Dermis blood vessel endothelial cell (primary cell): ENCODE measurements at places on chromosomes 1 and 21. TPM values are rescaled to one million over a fixed set of nuclear protein-coding genes. Genes with fewer than 3 reads are reported as not detected.

Gene CRP
- not detected in 2 replicates for total RNA-seq

Gene SPRR1B
- total RNA-seq: not detected in 2 replicates

GRCh38 chr1:11707621-11708276 lies 16.2 kb downstream of the DRAXIN start:
- DNase-seq: no peak

DNA sequence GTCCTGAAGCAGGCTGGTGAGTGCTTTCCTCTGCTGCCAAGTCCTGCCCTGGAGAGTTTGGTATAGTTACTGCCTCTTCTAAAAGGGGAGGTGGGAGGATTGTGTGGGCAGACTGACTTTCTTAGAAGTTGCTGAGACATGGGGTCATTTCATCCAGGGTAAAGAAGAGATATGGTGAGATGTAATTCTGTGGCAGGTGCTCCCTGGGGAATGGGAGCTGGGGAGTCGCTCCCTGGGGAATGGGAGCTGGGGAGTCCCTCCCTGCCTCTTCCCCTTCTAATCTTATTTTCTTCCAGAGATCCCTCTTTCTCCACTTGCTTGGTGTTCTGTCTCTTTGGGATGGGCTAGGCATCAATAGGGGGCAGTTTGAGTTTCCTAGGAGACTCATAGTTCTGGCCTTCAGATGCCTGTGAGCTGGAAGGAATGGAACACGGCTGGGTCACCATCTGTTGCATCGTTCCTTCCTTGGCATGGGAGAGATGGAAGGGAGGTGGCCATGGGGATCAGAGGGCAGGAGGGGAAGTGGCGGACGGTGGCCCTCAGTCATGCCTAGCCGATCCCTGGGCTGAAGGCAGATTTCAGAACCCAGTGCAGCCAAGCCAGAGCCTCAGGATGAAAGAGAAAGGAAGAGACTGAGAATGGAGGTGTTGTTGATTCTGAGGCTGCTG lies 59.0 kb downstream of the NFASC start:
- no peak for DNase-seq

GRCh38 chr21:41166884-41167283 lies 1.1 kb upstream of the BACE2 start:
- DNase-seq: peak; percentile 28

DNA sequence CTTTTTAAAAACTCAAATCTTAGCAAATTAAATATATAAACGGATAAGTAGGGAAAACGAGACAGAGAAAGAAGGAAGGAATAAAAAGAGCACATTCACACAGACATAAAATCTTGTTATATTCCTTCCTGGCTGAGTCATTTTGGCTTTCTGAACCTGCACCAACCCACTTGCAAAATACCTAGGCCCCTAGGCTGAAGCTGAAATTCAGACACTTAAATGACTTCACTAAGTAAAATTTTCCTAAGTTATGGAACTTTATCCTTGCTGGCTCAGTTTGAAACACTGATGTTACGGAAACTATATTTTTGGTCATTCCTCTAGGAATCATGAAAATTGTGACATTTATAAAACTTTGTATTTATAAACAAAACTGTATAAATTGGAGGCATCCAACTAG lies 462.8 kb upstream of the NFIA start:
- DNase-seq: no peak

Gene ECM1
- 0.19 and 0.34 TPM in 2 replicates for total RNA-seq

DNA sequence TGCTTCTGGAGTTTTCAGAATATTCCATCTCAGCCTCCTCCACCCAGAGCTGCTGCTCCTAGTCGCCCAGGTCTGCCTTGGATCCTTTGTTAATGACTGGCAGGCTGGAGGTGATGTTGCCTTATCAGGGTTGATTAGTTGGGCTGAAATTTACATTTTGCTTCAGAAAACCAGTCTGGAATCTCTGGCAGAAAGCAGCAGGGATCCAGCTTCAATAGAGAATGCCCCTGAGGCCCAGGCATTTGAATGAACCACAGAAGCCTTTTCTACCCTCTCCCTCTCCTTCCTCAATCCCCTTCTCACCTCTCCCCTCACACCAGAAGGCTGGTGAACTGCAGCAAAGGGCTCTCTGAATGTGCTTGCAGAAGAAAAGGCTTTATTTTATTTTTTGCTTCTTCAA lies 83.2 kb downstream of the PLXNA2 start:
- no peak for DNase-seq

GRCh38 chr1:175072099-175072951 lies 4.7 kb downstream of the TNN start:
- DNase-seq: peak; percentile 61

Gene AMY1B
- not detected in 2 replicates for total RNA-seq

DNA sequence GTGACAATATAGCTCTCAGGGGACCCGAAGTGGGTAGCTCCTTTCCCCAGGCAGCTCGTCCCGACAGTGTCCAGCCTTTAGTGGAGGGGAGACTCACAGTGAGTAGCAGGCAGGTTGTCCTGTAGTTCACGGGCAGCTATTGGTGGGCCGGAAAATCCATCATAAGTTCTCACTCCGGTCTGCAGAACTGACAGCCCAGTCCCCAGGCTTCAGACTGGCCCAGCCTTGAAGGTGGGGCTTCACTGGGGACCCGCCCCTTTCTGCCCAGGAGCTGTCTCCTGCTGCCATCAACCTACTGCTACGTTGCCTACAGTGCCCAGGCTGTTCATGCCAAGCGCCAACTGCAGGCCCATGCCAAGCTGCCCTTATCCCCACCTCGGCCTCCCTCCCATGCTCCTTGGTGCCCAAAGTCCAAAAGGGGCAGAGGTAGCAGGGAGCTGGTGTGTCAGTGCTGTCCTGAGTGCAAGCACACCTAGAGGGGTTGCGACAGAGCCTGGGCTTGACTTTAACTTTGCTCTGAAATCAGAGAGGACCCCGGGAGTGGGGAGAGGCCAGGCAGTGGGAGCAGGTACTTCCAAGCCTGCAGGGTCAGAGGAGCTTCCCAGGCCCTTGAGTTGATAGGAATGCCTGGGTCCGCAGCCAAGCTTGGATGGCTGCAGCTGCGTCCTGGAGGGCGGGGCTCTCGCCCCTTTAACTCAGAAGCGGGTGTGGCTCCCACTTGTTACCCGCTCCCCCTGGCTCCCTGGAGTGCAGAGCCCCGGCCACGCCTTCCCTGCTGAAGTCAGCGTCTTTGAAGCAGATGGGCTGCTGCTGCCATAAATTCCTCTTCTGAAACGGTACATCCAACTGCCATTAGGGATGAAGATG lies 1144.3 kb upstream of the NCAM2 start:
- no peak for DNase-seq

DNA sequence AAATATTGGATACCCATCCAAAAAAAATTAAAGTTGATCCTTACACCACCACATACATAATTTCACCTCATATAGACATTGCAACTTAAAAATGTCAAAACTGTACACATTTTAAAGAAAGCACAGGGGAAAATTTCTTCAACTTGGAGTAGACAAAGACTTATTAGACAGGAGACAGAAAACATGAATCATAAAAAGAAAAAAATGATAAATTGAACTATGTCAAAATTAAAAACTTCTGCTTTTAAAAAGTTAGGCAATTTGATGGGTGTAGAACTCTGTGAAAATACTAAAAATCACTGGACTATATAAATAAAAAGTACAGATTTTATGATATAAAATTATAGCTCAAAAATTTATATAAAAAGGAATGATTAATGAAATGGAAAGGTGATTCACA lies 4.4 kb upstream of the OR10K1 start:
- DNase-seq: no peak

Gene ATP5PB
- 325 and 449 TPM in 2 replicates for total RNA-seq

- no peak for DNase-seq
Observed at GRCh38 chr1:12417389-12417788, 187.6 kb downstream of the VPS13D start.

DNA sequence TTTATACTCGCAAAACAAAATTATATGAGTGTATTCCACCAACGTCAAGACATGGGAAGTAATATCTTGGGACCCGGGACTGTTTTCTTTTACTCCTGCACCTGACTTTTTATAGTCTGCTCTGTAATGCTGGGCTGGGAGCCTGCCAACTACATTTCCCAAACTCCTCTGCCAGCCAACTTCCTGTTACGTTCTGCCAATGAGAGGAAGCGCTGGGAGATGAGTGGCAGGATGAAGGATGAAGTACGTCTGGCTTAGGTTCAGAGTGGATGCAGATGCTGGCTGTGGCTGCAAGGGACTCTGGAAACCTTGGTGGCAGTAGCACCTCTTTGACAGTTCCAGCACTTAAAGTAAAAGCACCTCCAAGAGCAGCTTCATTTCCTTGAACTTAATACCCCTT lies 59.6 kb downstream of the USP24 start:
- DNase-seq: peak; percentile 76

DNA sequence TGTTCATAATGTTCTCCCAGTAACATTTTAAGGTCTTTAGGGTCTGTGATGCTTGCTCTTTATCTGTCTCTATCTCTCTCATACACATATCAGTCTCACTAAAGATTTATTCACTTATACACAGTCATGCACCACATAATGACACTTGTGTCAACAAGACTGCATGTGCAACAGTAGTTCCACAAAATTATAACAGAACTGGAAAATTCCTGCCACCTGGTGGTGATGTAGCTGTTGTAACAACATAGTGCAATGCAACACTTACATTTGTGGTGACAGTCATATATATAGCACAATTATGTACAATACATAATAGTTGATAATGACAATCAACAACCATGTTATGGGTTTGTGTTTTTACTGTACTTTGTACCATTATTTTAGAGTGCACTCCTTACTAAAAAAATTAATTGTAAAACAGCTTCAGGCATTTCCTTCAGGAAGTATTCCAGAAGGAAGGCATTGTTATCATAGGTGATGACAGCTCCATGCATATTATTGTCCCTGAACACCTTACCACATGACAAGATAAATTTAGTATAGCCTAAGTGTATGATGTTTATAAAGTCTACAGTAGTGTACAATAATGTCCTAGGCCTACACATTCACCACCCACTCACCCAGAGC lies 8.1 kb downstream of the TDRD5 start:
- DNase-seq: peak; percentile 55

Gene XKR8
- 8.2 and 9.0 TPM in 2 replicates for total RNA-seq

Gene CFHR1
- total RNA-seq: not detected in 2 replicates

Gene GLMN
- total RNA-seq: 7.8 and 9.9 TPM in 2 replicates

Gene NECTIN4
- 0.17 and 0.28 TPM in 2 replicates for total RNA-seq

Gene GBP2
- total RNA-seq: 65.9 and 97.0 TPM in 2 replicates

DNA sequence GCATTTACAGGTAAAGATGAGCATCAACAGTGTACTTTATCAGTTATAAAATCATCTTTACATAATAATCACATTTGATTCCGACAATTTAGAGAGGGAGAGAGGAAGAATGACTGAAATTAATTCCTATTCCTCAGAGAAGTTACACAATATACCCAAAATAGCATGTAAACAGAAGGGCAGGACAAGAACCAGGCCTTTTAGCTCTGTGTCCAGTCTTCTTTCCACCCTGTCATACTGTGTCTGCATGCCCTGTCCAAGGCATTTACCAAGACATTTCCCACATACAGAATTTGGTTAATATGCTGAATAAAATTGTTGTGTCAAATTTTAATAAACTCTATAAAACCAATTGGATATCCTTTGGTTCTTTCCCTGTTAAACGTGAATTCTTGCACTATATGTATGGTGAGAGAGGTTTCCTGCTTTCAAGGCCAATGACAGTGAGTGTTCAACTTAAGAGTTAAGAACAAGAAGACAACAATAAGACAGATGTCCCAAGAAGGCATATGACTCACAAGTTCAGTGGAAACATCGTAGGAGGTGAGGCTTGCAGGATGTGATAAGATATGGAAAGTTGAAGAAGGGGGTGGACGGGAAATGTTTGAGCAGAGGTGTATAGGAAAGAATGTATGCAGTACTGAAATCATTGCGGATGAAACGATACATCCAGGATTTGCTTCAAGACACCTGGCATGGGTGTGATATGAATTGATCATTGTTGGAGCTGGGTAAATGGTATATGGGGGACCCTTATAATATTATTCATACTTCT lies 20.8 kb downstream of the LRRC8B start:
- peak; percentile 96 for DNase-seq

DNA sequence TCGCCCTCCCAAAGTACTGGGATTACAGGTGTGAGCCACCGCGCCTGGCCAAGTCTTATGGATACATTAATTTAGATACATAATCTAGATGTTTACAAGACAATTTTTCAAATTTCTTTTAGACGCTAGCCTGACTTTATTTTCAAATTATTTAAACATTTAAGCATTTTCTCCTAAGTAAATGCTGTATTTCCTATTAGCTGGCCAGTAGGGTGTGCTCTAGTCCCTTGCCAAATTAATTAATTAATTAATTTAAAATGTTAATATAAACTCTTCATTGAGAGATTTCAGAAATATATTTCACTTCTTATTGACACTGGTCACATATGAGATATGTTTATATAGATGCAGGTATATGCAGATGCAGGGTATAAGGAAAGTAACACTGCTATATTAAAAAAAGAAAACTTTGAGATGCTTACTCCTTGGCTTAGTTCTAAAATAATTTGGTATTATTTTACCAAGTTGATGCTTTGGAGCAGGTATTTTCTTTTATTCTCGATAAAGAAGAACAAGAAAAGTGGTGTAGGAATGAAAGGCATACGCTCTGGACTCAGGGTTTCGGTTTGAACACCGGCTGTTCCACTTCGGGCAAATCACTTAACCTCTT lies 5.2 kb upstream of the ERRFI1 start:
- peak; percentile 71 for DNase-seq

Gene HSPA6
- 0.17 and 0.42 TPM in 2 replicates for total RNA-seq

- DNase-seq: no peak
Observed at GRCh38 chr1:230589951-230590350, 52.3 kb upstream of the COG2 start.

- DNase-seq: peak; percentile 24
Observed at GRCh38 chr1:26289158-26290059, 9.5 kb downstream of the SH3BGRL3 start.

- peak; percentile 14 for DNase-seq
Observed at GRCh38 chr1:62286786-62287224, 32.4 kb downstream of the KANK4 start.

DNA sequence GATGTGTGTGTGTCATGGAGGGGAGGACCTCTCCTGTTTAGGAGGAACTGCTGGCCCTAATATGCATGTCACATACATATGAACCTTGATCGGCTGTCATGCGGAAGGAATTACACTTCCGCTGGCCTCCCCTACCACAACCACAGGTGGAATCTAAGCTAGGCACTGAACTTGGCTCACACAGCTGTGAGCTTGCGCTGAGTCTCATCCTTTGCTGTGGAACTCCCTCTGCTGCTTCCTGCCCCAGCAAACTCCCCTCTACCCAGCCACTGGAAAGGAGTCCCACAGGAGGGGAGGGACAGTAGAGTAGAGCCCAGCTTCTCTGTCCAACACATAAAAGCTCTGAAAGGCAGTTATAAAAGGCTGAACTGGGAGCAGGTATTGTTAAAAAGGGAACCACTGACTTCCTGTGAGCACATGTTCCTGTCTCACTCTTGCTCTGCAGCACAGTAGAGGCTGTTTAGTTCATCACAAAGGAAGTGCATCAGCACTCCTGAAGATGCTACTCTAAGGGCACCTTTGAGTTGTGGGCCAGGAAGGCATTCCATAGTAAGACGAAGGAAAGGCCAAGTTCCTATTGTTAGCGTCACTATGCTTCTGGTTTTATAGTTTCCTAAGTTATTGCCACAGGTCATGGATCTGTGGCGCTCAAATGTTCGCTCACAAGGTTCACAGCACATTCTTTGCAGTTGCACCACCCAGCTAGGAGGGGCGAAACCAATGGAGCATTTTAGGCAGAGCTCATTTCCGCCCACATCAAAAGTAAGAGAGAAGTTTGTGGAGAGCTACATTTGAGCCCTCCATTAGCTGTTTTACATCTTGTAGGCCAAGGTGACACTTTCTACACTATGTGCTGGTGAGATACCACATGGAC lies 17.7 kb upstream of the PTPRC start:
- no peak for DNase-seq
